ENCODE measurements at places on chromosomes 12 and 14.

GRCh38 chr14:75826599-75826998 lies 155.2 kb downstream of the TGFB3 start:
- no peak for DNase-seq

DNA sequence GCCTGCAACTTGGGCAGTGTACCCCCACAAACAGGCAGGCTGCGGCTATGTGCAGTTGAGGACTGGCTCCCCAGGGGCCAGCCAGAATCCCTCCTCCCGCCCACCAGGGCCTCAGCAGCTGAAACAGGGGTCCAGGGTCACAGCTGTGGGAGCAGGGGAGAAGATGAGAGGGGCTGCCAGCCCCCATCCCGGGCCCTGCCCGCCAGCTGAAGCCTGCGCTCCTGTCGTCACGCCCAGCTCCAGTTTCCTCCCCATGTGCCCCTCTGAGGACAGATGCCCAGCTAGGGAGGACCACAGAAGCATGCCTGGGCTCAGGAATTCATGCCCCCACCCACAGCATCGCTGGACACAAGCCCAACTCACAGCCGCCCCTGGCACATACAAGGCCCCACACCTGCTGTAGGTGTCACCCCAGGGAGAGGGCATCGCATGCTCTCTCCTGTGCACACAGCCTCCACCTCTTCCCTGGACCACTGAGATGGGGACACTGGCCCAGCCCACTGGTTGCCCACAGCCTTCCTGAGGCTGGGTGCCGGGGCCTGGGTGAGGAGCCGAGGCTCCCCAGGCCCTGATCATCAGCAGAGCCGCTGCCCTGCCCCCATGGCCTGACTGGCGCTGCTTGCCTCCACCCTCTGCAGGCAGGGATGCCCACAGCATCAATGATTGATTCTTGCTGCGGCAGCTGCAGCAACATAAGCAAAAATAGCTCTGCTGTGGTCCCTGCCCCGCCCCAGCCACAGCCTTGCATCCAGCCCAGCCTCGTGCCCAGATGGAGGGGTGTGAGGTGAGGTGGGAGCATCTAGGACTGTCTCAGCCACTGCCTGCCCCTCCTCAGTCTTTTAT lies 3.7 kb upstream of the CLBA1 start:
- DNase-seq, result no peak

GRCh38 chr12:61862986-61863385 lies 397.2 kb upstream of the USP15 start:
- DNase-seq, result no peak

DNA sequence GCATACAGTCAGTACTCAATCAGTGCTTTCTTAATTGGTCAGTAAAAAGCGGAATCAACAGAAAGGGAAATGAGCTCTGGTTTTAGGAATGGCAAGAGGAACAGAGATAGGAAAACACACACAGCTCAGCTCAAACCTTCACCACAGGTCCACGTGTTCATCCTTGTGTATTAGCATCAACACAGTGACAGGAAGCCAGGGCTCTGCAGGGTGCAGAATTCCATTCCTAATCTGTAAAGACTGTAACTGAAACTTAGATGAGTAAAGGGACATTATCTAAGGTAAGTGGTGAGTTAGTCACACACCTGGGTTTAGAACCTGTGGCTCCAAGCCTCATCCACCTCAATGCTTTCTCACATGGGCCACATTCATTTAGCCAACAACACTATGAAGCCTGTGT lies 1242.2 kb upstream of the TMEM132C start:
- DNase-seq, result no peak

DNA sequence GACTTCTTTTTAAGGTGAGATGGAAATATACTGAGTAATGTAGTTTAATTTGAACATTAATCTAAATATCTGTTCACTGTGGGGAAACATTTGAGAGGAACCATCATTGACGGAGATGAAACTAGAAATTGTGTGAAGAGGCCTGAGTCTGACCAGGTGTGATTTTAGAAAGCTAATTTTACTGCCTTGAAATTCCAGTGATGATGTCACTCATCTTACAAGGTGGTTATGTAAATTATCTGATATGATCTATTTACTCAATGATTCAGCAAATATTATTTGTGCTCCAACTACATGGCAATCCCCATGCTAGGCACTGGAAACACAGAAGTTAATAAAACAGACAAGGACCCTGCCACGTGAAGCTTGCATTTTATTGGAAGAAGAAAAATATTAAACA lies 435.7 kb upstream of the DCN start:
- DNase-seq, result no peak

GRCh38 chr14:37599507-37600368 lies 4.3 kb downstream of the TTC6 start:
- DNase-seq, result no peak

DNA sequence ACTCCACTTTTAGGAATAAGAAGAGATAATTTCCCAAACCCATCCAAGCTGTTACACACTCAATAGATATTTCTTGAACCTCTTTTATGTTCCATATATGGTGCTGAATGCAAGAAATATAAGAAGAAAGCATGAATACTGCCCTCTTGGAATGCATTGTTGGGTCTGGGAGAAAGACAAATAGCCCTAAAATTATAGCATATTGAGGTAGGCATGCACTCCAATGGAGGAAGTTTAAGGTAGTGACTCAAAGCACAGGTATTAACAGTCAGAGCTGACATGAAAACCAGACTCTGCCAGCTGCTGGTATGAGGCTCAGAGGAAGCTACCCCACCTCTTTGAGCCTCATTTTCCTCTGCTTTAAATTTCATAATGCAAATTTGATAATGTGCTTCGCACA lies 261.3 kb upstream of the NOS1 start:
- no peak for DNase-seq

DNA sequence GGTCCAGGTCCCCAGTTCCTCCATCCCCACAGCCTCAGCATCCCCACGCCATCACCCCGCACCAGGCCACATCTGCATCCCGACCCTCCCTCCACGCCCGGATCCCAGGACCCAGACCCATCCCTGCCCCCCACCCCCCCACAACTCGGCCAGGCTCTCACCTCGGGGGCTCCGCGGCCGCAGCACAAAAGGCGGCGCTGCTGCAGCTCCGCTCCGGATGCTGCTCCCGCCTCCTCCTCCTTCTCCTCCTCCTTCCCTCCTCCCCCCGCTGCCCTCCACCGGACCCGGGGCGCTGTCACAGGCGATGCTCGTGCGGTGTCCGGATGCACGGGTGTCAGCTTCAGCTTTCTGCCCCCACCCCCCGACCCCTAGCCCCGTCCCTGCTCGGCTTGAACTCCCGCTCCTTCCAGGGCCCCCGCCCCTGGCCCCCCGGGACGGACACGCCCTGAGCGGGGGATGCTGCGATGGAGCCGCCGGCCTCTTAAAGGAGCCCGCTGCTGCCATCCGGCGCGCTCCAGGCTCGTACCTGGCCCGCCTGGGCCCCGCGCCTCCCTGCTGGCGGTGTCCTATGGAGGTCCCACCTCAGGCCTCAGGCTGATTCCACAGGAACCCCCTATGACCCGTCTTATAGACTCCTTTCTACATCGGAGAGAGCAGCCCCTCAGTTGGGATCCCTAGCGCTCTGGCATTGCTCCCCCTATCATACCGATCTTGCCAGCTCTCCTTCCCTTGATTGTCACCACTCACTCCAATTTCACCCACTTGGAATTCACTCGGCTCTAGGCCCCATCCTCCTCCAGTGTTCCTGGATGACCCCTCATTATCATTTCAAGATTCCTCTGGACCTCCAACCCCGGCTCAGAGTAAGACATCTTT lies at the start of gene MAP3K12:
Gene MAP3K12, minus strand, starts transcription at position 193 of the 876 bp plus-strand sequence. CDS start 12,067 bp downstream, outside the sequence.
- peak; percentile 33 for DNase-seq

GRCh38 chr14:102507857-102508312 lies 1.7 kb downstream of the ANKRD9 start:
- DNase-seq, result no peak

DNA sequence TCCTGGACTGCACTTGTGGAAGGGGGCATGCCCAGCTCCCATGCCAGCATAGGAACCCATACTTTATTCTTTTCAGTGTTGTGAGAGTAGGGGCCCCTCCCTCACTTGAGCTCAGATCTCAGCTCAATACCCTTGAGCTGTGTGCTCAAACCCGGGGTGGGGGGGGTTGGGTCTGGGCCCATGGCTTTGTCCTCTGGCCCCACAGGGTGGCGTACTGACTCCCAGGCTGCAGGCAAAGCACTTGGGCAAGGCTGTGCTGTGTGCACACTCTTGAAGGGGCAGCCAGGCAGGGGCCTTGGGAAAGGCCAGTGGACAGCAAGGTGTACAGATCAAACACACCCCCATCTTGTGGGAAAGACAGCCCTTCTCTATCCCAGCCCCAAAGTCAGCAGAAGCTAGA lies 81.8 kb downstream of the WIF1 start:
- no peak for DNase-seq

DNA sequence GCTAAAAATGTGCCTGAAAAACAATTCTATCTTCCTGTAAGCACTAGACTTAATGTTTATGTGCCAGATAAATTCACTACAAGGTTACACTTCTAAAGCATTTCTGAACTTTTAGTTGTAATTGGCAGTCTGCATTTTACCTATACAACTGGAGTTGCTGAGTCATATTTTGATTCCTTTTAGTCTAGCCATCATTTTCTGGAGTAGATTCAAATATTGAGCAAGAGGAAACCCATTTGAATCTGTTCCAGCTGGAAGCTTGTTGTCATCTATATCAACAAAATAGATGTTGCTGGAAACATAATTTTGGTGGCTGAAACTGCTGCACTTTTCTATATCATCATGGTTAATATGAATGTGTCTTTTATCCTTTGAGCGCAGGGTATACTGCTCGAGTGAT lies 122.2 kb upstream of the CCDC175 start:
- no peak for DNase-seq

- peak; percentile 46 for DNase-seq
These were observed 99.1 kb upstream of the MED13L start for GRCh38 chr12:116376354-116377193.

DNA sequence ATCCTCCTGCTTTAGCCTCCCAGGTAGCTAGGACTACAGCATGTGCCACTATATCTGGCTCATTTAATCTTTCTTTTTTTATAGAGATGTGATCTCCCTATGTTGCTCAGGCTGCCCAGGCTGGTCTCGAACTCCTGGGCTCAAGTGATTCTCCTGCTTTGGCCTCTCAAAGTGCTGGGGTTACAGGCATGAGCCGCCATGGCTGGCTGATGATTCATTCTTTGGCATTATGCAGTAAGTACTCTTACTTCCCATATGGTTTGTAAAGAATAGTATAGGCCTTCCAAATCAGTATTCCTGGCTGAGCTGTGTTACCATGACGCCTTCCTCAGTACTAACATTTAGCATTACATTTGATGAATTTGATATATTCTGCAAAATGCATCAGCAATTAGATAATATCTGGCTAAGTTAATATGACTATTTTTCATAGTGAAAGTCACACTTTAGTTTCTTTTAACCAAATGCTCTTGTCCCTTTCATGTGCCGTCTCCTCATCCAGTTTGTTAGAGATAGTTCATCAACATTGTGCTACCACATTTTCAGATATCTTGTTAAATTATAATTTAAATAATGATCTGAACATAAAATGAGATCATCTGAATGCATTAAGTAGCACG lies 3.2 kb upstream of the MIA2 start:
- DNase-seq, result peak; percentile 6

DNA sequence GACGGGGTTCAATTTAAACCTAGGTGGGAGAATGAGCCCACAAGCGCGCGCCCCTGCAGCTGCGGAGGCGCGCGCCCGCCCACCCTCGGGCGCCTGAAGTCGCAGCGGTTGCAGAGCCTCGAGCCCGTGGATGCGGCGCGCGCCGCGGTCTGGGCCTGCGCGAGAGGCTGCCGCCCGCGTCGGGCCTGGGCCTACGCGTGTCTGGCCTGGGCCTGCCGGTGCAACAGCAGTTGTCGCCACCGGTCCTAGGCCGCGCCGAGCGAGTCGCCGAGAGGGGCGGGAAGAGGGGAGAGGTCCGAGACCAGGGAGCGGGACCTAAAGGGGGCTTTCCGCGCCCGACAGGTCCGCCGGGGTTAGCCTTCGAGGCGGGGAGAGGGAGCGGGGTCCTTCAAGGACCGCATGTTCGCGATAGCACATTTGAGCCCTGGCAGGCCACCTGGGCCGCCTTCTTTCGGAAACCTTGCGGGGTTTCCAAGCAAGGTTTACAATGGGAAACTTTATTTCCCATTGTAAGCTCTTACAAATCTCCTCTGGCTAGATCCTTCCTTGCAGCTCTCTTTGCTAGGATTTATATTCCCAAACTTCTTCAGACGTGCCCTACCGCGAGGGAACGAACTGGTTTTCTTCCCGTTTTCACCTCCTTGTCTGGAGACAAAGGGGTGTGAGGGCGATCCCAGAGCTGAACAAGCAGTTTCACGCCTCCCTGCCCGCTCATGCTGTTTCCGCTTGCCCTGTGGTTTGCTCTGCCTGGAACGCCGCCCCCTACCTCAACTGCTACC lies 6.8 kb downstream of the SIX6 start:
- no peak for DNase-seq

DNA sequence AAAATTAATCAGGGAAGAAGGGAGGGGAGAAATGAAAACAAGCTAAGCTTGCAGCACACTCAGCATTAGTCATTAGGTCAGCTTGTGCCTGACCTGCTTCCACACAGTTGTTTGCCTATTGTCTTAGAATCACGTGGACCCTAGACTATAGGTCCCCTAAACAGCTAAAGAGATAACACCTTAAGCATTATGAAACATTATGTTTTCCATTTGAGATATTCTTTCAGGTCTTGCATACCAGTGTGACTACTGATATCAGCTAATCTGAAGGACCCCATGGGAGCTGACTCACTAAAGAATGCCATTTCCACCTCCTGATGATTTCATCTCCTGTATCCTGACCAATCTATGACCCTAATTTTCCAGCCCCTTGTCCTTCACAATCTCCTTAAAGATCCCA lies 154.1 kb upstream of the FUT8 start:
- no peak for DNase-seq
